ENCODE measurements at places on chromosomes 13 and 19.
A peak's percentile ranks its signal among the peaks of the same experiment; 100 is the strongest.

DNA sequence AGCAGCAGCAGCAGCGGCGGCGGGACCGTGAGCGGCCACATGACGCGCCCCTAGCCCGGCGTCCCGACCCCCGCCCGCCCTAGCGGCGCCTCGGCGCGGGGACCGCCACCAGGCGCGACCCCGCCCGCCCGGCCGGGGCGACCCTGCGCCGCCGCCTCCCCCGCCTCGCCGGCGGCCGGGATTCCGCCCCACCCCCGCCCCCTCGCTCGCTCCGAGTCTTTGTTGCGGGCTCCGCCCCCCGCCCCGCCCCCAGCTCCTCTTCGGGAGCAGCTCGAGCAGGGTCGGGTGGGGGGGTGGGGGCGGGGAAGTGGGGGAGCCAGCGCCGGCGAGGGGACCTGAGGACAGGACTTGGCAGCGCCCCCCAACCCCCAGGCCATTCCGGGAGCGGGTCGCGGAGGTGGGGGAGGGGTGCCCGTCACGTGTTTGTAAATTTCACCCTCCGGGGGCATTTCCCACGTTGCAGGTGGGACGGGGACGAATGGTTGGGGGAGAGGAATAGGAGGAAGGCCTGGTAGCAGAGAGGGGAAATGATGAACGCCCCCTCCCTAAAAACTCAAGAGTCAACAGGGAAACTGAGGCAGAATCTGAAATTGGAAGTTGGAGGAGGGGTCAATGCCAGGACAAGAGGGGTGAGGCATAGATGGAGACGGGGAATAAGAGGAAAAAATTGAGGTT, at the start of gene OLFM2:
Gene OLFM2, minus strand, starts transcription at position 190 of the 675 bp plus-strand sequence. Its CDS starts 149 bp downstream, at position 41.
- DNase-seq = no peak

DNA sequence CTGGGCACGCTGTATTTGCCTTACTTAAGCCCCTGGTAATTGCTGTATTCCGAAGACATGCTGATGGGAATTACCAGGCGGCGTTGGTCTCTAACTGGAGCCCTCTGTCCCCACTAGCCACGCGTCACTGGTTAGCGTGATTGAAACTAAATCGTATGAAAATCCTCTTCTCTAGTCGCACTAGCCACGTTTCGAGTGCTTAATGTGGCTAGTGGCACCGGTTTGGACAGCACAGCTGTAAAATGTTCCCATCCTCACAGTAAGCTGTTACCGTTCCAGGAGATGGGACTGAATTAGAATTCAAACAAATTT, 676 bp downstream of the BRCA2 start:
- DNase-seq = no peak

- no peak for DNase-seq
These were observed 14.5 kb downstream of the ZNF708 start for GRCh38 chr19:21314676-21315075.

GRCh38 chr13:104301171-104301975, 1235.2 kb upstream of the SLC10A2 start:
- no peak for DNase-seq

DNA sequence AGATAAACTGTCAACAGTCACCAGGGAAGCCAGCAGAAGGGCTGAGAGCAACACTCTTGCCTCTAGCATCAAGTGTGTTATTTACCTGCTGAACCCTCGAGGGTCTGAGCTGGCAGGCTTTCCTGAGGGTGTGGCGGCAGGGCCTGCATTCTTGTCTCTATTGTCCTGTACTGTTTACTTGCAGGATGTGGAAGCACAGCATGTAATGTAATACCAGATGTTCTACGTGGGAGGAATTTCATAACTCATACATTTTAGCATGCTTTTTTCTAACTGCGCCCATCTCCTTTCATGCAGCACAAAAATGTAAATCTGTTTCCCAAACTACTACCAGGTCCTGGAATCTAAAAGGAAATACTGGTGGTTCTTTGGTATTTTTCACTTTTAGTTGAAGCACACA, 153.1 kb downstream of the RGCC start:
- no peak for DNase-seq

GRCh38 chr13:72590091-72590740, 137.2 kb downstream of the MZT1 start:
- no peak for DNase-seq

DNA sequence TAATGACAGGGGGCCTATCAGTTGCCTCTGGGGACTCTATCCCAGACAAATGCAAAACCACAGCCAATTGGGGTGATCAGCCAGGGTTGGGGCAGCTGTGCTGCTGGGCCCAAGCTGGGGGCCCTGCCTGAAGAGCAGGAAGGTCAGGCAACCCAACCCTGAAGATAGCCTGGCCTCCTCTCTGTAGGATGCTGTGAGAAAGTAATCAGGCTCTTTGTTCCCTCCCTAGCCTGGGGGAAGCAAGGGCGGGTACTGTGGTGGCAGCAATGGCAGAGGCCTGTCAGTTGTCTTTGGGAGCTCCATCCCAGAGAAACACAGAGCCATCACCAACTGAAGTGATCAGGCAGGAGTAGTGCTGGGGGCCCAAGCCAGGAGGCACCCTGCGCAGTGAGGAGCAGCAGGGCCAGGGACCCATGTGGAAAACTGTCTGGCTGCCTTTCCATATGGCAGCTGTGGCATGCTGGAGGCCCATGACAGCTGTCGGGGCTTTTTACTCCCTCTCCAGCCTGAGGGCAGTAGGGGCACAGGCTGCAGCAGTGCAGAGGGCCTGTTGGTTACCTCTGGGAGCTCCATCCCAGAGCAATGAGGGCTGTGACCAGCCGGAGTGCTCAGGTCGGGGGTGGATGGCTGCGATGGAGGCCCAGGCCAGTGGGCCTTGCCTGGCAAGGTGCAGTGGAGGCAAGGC, 73.6 kb upstream of the ATP12A start:
- no peak for DNase-seq

DNA sequence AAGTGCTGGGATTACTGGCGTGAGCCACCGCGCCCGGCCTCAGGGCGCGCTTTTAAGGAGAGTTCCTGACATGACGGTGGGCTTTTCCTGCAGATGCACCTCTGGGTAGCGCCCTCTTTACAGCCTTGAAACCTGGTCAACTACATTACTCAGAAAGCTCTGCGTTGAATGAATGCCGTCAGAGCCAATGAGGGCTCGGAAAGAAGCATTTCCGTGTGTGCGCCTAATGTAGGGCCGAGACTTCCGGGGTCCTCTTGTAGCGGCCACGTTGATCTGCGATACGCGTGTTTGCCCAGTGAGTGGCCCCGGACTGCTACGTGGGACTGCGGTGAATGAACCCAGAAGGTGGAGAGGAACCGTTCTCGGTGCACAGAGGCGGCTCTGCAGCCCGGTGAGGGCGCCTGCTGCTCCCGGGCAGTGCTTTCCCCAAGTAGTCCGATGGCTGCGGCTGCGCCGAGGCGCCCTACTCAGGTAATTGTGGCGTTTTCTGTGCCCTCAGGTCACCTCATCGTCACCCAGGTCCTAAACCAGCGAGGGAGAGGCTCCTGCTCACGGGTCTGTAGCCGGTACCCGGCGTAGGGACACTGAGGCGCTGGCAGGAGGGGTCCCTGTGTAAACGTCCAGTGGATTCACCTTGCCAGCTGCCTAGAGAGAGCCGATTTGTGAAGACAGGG, 4.9 kb upstream of the ZNF552 start:
- peak; percentile 79 for DNase-seq

- no peak for DNase-seq
These were observed 19.8 kb downstream of the COL4A1 start for GRCh38 chr13:110286833-110287819.

- DNase-seq = no peak
These were observed 2.3 kb upstream of the UPF3A start for GRCh38 chr13:114279146-114279545.

- DNase-seq = no peak
These were observed 159.5 kb downstream of the OLFM4 start for GRCh38 chr13:53188120-53188519.

DNA sequence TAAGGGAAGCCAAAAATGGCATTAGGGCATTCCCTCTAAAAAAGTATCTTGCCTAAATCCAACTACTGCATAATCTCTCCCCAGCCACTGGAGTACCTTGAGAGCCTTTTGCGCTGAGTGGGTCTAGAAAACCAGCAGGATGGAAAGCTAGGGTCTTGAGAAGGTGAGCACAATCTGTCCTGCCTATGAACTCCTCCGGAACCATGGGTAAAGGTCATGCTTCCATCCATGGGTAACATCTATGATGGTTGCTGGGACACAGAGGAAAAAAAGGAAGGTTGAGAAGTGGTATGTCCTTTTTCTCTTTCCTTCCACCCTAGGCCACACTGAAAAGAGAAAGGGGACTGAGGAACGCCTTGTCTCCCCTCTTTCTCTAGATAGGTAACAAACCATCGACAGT, 52.4 kb downstream of the ZNF676 start:
- no peak for DNase-seq

GRCh38 chr13:51158880-51159518, 47.9 kb upstream of the C13orf42 start:
- peak; percentile 4 for DNase-seq

DNA sequence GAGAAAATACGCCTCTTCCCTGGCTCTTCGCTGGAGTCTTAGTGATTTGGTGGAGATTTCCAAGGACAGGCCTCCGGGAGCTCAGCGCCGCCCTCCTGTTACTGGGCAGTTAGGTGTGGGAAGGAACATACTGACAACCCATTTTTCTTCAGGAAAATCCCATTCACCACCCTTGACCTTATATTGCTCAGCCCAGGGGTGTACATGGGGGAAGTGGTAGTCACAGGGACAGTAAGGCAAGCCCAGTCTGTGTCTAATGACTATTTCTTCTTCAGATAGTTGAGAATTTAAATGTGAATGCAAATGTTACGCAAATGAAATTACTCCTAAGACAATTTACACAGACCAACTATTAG, 119.4 kb downstream of the UQCRFS1 start:
- no peak for DNase-seq

GRCh38 chr19:3369337-3370213, 3.2 kb downstream of the NFIC start:
- DNase-seq = no peak

DNA sequence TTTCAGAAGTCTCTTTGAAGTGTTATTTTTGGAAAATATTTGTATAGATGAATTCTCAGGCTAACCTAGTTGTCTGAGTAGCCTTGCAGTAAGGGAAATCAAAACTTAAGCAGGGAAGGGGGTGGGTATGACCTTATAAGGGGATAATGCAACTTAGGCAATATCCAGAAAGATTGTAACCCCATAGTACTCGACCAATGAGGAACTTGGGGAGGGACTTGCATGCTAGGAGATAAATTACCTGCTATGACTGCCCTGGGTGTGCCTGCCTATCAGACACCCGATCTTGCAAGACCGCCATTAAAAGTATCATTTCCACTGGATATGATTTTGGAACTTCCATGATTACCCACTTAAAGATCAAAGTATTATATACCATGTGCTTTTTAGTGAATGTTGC, 23.0 kb upstream of the RFXAP start:
- no peak for DNase-seq

GRCh38 chr19:2064788-2065524, 13.9 kb upstream of the MKNK2 start:
- DNase-seq = no peak
